ENCODE measurements at places on chromosomes 11 and 22. TPM values are rescaled to one million over a fixed set of nuclear protein-coding genes. Genes with fewer than 3 reads are reported as not detected.

The MCHR1 gene
- not detected for total RNA-seq

DNA sequence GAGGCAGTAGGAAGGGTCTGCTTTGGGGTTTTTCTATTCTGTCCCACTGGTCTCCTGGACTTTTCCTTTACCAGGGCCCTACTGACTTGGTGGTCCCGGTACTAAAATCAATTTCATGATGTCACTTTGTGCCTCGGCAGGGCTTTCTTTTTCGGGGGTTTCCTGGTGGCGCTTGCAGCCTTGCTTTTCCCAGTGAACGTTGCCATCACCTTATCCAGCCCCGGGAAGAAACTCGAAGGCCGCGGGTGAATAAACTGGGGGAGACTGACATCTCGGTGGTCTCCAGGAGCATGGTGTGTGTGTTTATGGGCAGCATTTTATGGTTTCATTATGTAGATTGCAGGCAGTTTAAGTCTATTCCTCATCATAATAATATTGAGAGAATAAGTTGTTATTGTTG is 84.4 kb downstream of the KCNQ1 start:
- no peak for DNase-seq

The KRTAP5-8 gene
- not detected for total RNA-seq

- no peak for DNase-seq
Measured at GRCh38 chr22:48357196-48357595, 1470.5 kb downstream of the BRD1 start.

- DNase-seq = no peak
Measured at GRCh38 chr11:35994421-35994820, 50.6 kb downstream of the LDLRAD3 start.

All from Calu3 (cell line).